ENCODE measurements at places on chromosomes 1 and 21.

GRCh38 chr21:28794371-28794851 lies 198.3 kb downstream of the LTN1 start:
- no peak for DNase-seq

GRCh38 chr1:174189428-174190062 lies 30.2 kb downstream of the RABGAP1L start:
- no peak for DNase-seq

GRCh38 chr21:22791986-22792560 lies 1793.9 kb downstream of the NCAM2 start:
- DNase-seq, result peak; percentile 42

DNA sequence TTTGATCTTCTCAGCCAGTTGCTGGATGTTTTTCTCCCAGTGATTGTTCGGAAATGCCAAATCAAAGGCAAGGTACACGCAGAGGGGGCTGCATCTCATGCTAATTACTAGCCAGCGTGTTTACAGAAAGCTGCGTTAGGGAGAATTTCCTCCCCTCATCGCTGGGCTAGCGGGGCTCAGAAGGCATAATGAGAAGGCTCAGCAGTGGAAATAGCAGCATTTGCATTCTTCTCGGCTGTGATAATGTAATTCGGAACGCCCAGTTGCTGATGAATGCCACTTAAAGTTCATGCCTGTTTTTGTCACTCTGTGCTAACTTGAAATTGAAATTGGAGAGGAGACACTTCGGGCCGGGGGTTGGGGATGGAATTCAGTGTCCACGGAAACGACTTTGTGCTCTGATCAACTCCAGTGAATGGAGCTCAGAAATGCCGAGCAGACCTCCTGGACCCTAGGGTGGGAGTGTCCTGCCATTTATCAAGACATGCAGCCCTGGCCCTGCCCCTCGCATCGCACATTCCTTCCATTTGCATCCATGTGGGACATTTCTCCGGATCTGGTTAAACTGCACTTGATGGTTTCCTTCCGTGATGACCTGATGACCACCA lies 313.4 kb upstream of the C1orf174 start:
- no peak for DNase-seq

DNA sequence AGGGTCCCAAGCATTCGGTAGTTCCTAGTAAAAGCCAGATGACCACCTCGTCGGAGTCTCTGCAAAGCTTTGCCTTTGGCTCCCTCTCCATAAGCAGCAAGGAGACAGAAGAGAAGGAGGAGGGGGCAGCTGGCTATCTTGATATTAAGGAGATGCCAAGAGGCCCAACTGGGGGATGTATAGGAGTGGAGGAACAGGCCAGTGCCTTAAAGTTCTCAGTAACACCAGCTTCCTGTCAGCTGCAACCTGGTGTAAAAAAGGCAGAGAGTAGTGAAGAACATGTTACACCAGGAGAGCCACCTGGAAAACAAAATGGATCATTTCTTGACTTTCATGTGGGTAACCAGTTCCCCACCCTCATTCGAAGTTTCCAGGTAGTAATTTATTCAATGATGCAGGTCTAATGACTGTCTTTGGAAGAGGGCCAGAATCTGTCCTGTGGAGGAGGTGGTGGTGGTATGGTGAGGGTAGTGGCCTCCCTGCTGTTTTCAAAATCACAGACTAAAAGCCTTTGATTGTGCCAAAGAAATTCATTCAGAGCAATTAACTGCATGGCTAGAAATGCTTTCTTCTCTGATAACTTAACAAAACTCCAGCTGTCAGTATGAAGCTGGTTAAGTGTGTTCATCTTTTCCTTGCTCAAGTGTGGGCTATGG lies 27.3 kb downstream of the TMEM200B start:
- no peak for DNase-seq

DNA sequence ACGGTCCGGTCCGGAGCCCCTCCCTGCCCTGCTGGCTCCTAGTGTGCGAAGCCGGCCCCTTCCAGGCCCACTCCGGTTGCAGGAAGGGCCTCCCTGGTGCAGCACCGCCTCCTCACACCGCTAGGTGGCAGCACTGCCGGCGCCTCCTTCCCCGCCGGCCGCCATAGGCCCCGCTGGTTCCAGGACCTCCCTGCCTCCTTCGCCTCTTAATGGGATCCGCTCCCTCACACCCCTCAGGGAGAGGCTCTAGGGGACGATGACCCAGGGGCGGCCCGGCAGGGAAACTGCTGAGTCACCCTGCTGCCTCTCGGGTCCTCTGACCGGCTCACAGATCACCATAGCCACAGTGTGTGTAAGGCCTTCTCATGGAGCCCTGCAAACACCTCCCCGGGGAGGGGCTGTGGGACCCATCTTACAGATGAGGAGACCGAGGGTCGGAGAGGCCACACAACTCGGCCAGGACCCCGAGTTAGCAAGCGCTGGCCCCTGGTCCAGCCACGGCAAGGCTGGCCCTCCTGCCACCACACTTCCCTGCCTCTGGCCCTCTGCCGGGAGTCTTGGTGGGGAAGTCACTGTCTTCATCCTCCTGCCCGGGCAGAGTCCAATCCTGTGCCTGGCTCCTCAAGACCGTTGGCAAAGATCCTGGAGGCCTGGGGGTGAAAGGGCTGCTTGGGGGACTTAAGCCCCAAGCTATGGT lies 1.6 kb upstream of the AJAP1 start:
- peak; percentile 89 for DNase-seq

DNA sequence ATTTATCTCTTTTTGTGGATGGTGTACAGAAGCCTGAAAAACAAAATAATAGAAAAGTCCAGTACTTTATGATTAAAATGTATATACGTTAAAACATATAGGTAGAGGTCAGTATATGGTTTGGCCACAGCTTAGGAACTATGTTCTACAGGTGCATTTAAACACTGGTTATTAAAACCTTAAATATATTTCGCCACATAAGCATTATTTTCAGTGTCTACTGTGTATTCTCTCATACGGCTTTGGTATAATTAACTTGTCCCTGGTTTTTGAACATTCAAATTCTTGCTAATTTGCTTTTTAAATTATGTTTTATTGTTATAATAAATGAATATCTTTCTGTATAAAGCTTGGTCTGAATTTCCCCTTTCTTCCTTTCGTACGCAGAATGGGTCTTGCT lies 87.9 kb downstream of the GTF2B start:
- DNase-seq, result no peak

DNA sequence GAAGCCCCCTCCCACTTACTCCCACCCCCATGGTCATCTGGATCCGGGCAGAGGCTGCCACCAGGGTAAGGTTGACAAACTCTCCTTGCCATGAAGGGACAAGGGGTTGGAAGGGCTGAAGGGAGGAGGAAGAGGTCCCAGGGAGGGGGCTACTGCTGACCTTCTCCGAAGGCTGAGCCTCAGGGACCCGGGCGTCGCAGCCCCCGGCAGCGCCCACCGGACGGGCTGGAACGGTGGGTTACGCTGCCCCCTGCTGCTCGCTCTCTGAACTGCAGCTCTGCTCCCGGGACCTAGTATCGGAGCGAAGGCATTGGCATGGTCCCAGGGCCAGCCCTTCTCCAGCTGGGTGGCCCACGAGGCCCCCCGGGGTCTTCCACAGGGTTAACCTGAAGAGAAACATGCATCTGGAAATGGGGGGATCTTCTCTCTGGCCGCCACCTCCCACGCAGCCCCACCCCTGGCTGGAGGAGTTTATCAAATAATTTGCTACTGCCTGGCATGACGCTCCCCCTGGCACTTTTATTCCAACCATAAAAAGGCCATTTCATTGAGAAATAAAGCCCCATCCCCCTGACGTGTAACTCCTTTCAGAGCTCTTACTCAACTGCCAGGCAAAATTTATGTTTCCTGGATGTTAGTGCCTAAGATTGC lies 70.4 kb upstream of the TARDBP start:
- peak; percentile 93 for DNase-seq

GRCh38 chr1:43611950-43612349 lies 38.0 kb upstream of the KDM4A start:
- DNase-seq, result no peak

GRCh38 chr21:43836616-43837015 lies 28.4 kb upstream of the AGPAT3 start:
- no peak for DNase-seq

DNA sequence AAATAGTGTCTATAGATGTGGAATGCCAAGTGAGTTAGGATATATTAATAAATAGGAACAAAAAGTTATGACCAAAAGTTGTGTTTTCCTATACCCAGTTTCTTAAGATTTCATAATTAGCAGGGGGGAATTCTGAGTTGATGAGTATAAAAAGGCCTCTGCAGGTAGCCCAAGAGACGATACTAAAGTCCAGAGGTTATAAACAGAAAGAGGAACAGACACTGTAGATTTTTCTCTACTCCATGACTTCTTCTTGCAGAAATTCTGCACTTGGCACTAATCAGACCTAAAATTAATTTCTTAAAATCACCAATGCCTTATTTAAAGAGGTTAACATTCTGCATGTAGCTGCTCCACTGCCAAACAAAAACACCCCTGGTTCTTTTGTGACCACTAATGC lies 62.6 kb downstream of the ROR1 start:
- DNase-seq, result no peak

DNA sequence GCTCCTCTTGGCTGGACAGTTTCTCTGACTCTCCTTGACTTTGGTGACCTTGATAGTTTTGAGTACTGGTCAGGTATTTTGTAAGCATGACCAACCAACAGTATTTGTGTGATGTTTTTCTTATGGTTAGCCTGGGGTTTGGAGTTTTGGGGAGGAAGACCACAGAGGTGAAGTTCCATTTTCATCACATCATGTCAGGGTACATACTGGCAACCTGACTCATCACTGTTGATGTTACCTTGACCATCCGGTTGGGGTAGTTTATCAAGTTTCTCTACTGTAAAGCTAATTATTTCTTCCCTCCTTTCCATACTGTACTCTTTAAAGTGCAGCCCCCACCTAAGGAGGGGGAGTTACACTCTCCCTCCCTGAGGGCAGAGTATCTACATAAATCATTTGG lies 13.4 kb downstream of the OSCP1 start:
- no peak for DNase-seq

DNA sequence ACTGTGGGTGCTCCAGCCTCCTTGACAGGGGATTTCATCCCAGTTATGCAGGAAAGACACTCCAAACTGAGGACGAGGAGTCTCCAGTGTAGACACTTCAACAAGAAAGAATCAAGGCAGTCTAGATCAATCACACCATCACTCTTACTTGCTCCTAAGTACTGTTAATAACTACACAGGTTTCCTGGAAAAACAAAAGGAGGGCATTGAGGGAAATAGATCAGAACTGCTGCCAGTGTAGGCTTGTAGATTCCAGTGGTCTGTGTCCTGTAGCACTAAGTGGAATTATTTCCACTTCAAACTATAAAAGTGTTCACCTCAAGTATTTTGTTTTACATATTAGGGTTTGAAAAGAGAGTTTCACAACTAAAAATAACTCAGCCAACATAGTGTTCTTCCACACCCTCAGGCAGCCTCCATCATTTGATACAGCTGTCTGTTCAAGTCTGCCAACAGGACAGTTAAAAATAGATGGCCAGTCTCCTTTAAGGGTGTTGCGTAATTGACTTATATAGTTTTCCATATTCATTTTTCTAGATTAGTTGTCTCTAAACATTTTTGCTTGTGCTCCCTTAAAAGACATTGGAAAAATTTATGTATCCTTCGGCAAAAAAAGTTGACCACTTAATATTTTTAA lies 32.0 kb upstream of the AGL start:
- no peak for DNase-seq

- no peak for DNase-seq
These were observed 15.5 kb upstream of the MAST2 start for GRCh38 chr1:45787905-45788304.

DNA sequence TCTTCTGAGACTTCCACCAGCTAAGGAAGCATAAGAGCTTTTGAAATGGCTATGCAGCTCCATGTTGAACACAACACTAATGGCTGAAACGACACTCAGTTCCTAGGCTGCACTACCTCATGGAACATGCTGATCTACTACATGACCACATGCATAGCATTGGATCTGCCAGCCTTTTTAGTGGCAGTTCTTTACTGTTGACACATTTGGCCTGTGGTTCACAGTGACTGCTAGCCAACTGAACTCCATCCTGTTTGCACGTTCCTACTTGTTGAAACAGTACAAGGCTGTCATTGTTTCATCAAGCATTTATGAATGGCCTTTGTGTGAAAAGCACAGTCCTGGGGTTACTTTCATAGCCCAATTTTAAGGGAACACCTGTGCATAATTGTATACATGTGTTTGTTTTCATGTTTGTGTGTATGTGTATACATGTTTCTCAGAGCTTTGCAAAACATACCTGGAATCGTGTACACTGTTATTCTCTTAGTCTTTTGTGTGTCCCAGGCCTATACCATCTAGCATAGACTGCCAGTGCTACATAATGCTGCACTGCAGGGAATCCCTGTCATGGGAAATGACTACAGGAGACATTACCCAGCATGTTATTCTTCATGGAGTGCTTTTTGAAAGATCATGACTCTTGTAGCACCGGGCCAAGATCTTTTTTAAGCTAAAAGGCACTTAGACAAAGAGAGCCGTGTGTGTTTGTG lies 179.6 kb upstream of the ESRRG start:
- no peak for DNase-seq

- peak; percentile 72 for DNase-seq
These were observed 919 bp downstream of the HECTD3 start for GRCh38 chr1:45009956-45010854.
